HS-5 (cell line): ENCODE measurements at places on chromosomes 3 and 15.

- DNase-seq: no peak
These were observed 44.9 kb downstream of the MEIS2 start for GRCh38 chr15:37055481-37055880.

GRCh38 chr15:39318231-39318630, 262.6 kb upstream of the THBS1 start:
- no peak for DNase-seq

GRCh38 chr15:70064441-70064840, 33.3 kb downstream of the TLE3 start:
- DNase-seq: no peak

DNA sequence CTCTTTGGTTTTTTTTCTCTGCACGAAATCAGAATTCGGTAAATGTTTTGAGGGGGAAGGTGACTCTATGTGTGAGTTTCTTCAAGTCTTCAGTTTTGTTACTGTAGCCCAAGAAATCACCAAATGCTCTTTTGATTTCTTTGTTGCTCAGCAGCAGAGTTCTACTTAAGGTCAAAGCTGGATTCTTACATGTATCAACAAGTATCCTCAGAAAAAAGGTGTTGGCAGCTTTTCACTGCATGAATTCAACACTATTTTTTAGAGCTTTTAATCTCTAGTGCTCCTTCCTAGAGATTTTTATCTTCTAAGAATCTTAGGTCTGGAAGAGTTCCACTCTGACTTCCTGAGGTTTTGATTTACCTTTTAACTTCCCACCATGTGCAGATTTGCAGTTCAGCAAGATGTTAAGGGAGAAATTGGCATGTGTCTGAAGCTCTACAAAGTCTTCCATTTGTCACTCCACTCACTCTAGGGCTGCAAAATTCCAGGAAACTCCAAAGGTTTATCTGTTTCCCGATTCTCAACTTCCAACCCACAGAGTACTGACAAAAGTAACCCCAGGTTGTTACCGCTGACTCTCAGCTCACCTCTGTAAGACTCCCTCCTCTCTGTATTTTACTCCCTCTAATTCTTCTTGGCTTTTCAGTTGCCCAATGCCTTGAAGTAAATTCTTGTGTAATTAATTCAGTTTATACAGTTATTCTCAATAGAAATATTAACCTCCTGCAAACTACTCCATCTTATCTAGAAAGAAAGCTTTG, 13.3 kb upstream of the CD200 start:
- no peak for DNase-seq

DNA sequence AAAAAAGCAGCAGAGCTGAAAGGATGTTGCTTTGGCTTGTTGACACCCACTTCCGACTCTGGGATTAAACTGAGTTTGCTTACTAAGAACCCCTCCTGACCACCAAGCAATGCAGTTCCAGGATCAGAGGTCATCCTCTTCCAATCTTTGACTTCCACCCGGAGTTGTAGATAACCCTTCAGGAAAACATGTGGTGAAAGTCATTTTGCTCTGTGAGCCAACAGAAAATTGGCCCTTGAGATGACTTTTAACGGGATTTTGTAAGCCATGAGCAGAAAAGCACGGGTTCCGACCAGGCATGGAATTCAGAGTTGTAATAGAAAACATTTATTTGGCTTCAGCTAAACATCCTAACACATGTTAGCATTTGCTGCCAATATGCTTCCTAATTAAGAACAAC, 171.6 kb upstream of the NR2F2 start:
- DNase-seq: no peak
